ENCODE measurements at places on chromosomes 2 and 18. TPM values are rescaled to one million over a fixed set of nuclear protein-coding genes. Genes with fewer than 3 reads are reported as not detected.

Gene VSNL1
- not detected for total RNA-seq

Gene KYNU
- total RNA-seq: 274 TPM

Gene ERMN
- not detected for total RNA-seq

Gene SERPINB4
- total RNA-seq: not detected

Gene LRRTM1
- not detected for total RNA-seq

Gene SERPINB12
- not detected for total RNA-seq

DNA sequence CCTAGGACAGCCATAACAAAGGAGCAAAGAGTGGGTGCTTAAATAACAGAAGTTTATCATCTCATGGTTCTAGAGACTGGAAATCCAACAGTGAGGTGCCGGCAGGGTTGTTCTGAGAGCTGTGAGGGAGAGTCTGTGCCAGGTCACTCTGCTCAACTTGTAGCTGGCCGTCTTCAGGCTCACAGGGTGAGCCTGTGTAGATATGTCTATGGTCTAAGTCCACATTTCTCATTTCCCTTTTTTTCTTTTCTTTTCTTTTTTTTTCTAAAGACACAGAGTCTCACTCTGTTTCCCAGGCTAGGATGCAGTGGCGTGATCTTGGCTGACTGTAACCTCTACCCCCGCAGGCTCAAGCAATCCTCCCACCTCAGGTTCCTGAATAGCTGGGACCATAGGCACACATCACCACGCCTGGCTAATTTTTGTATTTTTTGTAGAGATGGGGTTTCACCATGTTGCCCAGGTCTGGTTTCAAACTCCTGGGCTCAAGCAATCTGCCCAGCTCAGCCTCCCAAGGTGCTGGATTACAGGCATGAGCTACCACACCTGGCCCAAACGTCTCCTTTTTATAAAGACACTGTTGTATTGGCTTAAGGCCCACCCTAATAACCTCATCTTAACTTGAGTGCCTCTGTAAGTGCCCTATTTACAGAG is 142.2 kb downstream of the SP3 start:
- no peak for DNase-seq

DNA sequence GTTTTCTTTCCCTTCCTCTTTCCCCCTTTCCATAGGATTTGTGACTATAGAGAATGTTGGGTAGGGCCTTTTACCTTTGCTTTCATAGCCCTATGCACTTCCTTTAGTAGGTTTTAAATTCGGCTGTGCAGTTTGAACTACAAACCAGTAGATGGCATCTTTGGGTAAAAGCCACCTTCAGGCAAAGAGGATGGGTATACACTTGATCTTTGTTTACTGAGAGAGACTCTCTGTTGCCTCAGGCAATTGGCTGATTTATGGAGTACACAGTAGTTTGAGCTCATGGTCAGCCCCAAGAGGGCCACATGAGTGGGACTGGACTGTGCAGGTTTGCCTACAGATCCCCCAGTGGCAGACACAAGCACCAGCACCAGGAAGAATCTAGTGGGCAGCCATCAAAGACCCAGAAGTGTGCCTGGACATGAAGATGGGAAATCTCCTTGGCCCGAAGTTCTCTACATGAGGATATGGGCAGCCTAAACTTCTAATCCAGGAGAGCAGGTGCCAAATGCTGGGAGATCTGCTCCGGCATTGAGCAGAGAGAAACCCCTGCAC is 1304.3 kb upstream of the DDX18 start:
- peak; percentile 17 for DNase-seq

DNA sequence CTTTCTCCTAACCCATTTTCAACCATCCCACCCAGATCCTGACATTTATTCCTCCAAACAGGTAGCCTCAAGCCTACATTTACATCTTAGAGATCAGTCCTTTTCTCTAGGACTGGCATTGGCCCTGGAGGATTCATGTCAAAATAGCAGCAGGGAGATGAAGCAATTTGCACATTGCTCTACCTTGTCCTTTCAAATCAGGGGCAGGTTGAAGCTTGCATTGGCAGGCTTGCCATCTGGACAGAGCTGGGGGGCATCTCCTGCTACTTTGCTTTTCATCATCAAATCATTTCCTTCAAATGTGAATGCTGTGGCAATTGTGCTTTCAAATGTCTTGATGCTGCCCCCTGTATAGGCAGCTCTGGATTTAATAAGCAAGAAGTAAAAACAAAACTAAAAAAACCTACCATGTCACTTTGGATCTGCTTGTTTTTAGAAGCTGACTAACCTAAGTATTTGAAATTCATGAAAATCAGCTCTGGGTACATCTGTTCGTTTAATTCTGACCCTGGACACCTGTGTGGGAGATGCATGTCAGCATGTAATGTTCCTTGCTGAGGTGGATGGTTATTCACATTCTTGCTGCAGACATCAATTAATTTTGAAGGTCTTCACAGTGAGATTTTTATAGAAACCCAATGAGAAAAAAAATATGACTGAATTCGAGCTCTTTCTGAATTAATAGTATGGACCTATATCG is 47.9 kb downstream of the KIF5C start:
- no peak for DNase-seq

GRCh38 chr2:121965661-121966060 is 210.2 kb downstream of the TSN start:
- DNase-seq: no peak

GRCh38 chr2:75053484-75054112 is 95.2 kb downstream of the POLE4 start:
- peak; percentile 56 for DNase-seq

- no peak for DNase-seq
Observed at GRCh38 chr2:38037757-38038621, 38.0 kb downstream of the CYP1B1 start.

DNA sequence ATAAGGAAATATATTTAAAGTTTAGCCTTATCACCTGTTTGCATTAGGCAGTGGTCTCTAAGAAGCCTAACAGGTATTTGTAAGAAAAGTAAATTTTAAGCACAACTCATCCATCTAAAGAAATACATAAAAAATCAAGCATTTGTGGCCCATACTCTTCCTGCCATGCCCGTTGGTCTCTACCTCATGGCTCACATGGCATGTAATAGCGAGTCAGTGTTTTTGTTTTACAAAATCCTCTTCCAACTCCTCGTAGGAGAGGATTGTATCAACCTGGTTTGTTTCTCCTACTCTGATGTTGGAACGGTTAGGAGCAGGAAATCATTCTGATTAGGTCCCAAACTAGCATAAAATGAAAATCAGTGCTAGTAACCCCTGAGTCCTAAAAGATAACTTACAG is 91.8 kb downstream of the FMNL2 start:
- DNase-seq: no peak

GRCh38 chr2:230798769-230799399 is 65.9 kb upstream of the ITM2C start:
- peak; percentile 60 for DNase-seq

Measured in NCI-H460 (cell line).